NCI-H1417 treated with DMSO at 0.1 percent for 48 hours (cell line): ENCODE measurements at places on chromosomes 11 and 22.

- no peak for DNase-seq
Observed at GRCh38 chr11:64361659-64362058, 2.7 kb downstream of the RPS6KA4 start.

GRCh38 chr22:48612077-48612995 lies 1215.3 kb downstream of the BRD1 start:
- DNase-seq, result no peak

DNA sequence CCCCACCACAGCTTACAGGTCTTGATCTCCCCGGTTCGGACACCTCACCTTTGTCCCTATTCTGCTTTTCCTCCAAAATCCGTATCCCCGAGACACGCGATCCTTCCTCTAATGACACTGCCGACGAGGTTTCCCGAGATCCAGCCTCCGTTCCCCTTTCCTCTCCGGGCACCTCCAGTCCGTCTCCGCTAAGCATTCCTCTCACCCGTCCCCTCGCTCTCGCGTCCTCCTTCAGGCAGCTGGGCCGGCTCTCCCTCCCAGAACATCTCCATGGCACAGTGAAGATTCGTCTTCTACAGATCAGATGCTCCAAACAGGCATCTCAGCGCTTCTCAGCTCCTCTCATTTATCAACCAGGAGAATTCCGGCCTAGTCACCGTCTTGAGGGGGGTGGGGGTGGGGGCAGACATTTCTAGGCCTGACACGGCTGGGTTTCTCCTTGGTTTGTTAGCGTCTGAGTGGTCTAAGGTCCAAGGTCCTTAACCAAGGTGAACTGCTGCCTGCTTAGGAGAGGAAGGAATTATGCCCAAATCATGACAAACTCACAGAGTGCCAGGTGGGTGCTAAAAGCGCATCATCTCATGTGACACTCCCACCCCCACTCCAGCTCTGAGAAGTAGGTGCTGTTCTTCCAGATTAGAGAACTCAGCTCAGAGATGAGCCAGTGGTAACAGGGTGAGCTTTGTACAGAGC lies at the start of gene SPTBN2:
Gene SPTBN2, minus strand, starts transcription at position 524 of the 693 bp plus-strand sequence. CDS start 7,976 bp downstream, outside the sequence.
- no peak for DNase-seq

DNA sequence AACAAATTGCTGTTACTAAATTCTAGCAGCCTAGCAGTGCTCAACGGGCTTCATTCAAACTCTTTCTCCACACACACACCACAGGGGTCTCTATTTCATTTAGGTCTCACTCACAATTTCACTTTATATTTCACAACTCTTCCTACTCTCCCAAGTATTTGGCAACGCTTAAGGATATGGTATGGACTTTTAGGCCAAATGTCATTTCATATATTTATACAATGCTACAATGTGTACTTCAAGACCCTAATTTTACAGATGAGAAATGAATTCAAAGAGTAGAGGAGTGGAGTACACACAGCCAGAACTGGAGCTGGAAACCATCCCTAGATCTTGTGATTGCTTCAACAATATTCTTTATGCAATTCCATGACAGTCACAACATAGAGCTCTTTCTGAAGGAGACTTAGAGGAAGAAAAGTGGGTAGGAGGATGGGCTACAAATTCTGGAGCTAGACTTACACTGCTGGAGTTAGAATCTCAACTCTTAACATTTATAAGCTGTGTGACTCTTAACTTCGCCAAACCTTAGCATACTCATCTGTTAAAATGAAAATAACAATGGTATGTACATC lies 2.5 kb upstream of the MS4A13 start:
- no peak for DNase-seq

DNA sequence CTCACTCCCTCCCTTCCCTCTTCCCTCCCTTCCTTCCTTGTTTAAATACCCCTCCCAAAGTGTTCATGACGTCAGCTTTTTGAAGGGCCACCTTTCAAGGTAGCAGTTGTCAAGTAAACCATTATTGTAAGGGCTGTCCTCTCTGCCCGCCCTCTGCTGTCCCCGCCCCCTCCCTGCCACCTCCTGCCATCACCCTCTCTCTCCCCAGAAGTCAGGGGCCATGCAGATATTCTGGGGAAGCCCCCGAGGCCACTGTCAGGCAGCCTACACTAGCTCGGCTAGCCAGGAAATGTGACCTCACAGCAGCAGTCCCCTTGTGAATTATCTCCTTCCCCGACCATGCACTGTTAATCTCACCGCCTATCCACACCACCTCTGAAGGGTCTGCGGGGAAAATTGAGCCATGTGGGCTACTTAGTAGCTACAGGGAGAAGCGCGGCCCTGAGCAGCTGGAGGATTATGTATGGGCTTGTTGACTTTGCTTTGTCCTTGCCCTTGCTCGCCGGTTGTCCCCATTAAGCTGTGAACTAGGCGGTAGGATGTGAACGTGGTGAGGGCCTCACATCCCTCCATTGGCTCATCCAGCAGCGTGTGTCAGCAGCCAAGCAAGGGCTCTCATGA lies 42.1 kb upstream of the ATXN10 start:
- no peak for DNase-seq

DNA sequence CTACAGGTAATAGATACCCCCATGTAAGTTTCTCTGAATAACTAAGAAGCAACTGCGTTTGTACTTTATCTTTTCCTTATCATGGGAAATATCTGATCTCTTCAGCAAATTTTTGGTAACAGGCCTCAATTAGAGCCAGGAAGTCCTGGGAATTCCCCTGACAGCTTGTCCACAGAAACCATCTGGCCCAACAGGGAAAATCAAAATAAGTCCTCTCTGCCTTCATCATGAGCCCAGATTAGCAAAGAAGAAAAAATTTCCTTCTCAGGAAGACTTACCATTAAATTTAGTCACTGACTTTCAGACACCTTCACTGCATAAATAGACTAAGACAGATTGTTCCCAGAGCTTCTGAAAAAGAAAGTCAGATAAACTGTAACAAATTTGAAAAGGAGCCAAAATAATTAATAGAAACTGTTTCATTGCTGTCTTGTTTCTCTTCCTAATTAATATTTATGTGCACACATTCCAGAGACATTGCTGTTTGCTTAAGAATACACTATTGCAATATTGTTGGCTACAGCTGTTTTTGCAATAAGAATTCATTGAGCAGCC lies 278.1 kb upstream of the FAT3 start:
- no peak for DNase-seq

GRCh38 chr11:23781803-23782560 lies 714.9 kb upstream of the LUZP2 start:
- DNase-seq, result no peak

DNA sequence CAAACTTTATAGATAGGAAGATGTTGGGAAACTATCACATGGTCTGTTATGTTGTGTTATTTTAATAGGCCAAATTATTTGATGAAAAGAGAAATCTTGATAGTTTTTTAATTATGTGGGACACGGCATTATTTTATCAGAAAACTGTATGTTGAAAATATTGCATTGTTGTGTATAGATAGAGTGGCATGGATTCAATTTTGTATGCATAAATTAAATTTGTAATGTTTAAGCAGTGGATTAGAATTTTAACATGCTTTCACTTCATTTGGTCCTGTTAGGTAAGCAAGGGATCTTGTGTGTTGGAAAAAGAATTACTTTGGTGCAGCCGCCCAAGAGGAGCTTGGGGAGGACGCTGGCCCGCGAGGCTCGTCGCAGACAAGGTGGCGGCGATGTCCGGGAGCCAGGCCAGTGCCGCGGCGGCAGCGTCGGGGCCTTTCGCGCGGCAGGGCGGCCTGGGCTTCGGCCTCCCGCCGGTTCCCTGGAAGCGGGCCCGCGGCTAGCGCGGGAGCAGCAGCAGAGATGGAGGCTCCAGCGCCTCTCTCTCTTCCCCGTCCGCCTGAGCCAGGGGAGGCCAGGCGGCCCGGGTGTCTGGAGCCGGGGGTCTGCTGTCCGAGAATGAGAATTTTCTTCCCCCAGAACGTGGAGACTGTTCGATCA lies 82.7 kb downstream of the GGT1 start:
- no peak for DNase-seq

DNA sequence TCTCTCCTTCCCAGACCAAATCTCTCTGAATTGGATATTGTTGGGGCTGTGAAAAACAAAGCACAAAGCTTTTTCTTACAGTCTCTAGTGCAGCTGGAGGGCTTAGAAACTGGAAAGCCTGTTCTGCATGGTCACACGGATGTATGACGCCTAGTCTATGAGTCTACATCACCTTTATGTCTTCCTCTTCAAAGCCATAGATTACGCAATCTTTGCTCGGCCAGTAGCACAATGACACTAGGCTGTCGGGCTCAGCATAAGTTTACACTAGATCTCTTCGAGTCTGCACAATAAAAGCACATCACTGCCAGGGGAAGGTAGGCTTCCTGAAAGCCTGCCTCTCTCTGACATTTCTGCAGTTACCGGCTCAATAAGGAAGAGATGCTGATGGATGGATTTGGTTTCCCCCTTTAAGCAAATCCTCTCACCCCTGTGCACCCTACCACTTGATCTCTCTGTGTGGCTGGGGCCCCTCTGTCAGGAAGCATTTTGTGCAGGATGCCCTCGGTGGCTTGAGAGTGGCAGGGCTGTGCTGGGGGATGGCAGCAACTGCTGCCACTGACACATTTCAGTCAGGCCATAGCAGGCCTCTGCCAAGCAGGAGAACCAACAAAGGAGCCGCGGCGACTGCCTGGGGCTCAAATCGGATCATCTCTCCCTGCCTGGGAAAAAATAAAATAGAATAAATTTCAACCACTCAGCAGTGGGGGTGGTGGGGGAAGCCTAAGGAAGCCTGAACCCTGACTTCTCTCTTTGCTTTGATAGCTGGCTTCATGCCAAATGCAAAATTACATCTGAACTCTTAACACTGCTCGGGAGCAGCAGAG lies 1272.8 kb downstream of the LRRC4C start:
- no peak for DNase-seq

DNA sequence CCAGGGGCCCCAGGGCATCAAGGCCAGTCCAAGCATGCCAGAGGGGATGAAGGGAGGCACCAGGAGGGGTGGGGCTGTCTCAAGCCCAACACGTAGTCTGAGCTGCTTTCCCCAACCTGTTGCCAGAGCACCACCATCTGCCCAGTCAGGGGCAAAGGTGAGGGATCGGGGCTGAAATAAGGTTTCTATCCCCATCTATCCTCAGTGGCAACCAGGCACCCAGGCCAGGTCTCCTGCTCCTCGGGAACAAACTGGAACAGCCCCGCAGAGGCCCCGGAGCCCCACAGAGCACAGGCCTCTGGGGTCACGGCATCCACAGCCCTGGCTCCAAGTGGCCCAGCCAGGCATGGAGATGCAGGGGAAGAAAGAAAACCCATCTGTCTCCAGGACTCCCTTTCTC lies 19.3 kb downstream of the STARD10 start:
- DNase-seq, result no peak

GRCh38 chr22:44159811-44160210 lies 20.9 kb upstream of the PARVG start:
- no peak for DNase-seq

DNA sequence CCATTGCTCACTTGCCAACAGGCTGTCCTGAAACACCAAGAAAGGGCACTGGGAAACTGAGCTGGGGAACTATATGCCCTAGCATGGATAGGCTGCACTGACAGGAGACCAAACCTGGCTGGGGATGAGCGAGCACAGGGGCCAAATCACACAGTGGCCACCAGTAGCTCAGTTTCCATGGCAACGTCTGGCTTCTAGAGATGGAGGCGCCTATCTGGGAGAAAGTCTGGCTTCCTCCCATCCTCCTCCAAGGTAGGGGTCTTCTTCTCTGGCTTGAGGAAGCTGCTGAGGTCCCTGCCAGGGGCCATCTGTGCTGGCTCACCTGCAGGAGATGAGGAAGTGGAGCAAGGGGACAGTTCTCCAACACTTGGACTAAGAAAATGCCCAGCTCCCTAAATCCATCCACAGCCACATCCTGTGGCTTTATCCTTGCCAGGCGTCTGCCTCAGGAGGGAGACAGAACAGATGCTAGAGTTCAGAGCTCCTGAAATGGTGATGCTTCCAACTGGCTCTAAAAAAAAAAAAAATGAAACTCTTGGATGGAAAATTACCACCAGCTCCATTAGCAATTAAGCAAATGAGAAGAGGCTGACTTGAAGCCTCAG lies 48.3 kb downstream of the SYT13 start:
- DNase-seq, result no peak

- DNase-seq, result no peak
Observed at GRCh38 chr22:36726007-36726380, 22.4 kb upstream of the CACNG2 start.

DNA sequence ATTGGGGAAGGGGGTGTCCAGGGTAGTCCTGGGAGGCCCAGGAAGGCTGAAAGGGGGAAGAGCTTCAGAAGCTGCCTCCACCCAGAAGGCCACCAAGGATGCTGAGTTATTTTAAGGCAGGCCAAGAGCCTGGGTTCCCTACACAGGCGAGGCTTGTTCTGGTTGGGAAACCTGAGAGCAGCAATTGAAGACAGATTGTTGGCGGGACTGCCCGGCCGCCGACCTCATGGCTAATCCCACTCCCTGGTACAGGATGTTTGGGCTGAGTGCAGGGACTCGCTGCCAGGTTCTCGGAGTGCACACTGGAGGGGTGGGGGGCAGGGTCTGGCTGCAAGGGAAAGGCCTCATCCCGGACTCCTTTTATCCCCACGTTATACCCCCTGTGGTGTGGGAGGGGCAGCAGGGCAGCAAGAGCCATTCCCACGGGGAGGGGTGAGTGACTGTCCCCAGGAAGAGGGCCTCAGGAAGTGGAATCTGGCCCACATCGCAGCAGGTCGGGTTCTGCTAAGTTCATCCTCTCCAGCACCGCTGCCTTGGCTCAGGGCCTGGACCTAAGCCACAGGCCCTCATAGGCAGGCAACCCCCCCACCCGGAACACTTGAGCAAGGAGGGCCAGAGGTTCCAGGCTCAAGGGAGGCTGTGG lies 43.6 kb upstream of the PRR5 start:
- DNase-seq, result no peak

DNA sequence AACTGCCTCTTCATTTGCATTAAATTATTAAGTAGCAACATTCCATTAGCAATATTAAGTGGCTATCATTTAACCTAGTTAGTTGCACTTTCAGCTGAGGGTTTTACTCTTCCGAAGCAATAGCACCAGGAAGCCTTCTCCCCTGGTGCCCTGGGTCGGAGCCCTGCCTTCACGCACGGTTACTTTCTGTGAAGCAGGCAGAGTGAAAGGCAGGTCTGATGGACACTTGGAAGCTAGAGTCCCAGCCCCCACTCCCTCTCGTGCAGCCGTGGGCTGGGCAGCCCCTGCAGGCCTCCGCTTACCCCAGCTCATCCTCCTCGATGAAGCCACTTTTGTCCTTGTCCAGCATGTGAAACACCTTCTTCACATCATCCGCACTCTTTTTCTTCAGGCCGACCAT lies 2.0 kb downstream of the PVALB start:
- no peak for DNase-seq

- DNase-seq, result no peak
Observed at GRCh38 chr11:35414311-35414710, 5.0 kb downstream of the SLC1A2 start.
